ENCODE measurements at places on chromosomes 4 and X.

DNA sequence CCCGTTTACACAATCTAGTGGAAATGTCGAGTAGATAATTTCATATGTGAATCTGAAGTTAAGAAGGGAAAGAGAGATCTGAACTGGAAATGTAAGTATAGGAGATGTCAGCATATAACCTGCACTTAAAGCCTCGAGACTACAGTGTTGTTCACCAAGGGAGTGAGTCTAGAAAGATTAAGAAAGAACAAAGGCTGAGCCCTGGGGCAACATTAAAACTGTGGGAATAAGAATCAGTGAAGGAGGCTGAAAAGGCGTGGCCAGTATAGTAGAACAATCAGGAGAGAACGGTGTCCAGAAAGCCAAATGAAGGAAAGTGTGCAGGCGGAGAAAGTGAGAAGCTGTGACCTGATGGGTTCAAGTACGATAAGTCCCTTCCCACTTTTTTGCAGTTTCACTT is 118.8 kb upstream of the TENM3 start:
- DNase-seq = no peak

GRCh38 chr4:123444290-123444731 is 47.7 kb downstream of the SPRY1 start:
- DNase-seq = peak; percentile 94

DNA sequence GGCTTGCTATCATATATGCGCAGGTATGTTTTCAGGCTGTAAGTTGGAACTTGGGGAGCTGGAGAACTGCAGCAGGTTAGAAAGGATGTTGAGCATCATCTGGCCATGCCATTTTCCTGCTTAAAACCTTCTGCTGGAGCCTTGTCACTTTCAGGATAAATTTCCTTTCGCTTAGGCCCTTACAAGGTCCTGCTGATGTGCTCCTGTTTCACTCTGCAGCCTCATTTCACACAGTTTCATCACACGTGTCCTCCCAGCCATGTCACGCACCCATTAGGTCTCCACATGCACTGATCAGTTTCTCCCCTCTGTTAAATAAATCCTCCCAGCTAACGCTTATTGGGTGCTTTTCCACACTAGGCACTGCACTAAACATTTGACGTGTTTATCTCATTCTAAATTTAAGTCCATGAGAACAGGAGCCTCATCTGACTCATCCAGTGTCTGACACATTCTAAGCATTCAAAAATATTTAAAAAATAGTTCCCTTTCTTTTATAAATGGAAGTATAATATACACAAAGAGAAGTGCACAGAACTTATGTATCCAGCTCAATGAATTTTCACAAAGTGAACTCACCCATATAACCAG is 14.5 kb downstream of the SOD3 start:
- no peak for DNase-seq

GRCh38 chrX:153875391-153876111 is 10.4 kb downstream of the L1CAM start:
- peak; percentile 66 for DNase-seq

DNA sequence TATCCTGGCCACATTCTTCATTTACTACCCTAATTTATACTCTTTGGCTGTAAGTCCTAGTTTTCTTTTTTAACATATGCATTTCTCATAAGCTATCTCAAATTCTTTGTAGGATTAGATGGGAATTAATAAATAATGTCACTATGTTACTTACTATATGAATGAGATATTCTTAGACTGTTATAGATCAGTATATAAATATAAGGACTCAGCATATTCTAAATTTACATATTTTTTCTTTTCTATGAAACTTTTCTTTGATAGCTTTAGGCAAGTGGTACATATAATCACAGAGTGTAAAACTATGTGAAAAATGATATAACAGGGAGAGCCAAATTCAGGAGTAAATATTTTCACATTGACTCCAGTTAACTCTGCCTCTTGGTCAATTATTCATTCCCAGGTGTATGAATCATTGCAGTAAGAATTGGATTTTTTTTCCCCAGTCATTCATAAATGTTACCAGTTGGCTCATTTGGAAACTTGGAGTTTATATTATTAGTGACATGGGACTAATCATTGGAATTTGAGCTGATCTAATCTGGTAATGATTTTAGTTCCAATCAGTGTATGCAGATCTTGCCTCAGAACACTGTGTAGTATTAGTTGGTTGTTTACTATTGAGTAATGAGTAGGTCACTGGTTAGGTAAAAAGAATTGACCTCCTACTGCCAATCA is 25.3 kb downstream of the FHIP1A start:
- DNase-seq = no peak

- no peak for DNase-seq
Measured at GRCh38 chr4:186904101-186904500, 180.4 kb upstream of the FAT1 start.

DNA sequence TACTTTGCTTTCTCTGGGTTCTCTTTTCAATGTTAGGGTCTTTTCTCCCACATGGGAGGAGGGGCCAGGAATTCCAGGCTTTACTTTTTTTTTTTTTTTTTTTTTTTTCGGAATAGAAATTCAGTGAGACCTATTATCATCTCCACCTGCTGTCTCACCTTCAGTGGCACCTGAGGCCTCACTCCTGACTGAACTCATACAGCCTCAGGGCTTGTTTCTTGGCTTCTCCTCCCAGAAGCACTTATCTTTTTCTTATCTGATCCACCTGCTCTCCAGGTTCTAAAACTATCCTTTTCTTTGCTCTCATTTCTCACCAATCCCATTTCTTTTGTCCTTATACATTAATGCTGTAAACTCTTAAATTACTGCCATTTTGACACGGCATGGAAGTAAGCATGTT is 117.3 kb upstream of the PPP3CA start:
- no peak for DNase-seq

DNA sequence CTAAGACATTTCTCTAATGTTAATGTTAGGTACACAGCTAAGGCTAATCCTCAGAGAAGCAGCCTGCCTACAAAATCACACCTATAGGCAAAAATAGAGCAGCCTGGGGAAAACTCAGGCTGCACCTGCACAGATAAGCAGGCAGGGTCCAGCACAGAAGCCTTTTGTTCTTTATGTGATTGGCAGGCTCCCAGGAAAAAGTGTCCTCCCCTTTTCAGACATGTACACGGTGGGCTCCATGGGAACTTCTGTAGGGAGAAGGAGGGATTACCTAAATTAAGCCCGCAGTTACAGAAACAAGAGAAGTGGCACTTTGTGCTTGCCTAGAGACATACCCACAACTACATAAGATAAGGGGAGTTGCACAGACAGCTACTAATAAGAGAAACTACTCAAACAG is 4.0 kb upstream of the HSPA4L start:
- no peak for DNase-seq

DNA sequence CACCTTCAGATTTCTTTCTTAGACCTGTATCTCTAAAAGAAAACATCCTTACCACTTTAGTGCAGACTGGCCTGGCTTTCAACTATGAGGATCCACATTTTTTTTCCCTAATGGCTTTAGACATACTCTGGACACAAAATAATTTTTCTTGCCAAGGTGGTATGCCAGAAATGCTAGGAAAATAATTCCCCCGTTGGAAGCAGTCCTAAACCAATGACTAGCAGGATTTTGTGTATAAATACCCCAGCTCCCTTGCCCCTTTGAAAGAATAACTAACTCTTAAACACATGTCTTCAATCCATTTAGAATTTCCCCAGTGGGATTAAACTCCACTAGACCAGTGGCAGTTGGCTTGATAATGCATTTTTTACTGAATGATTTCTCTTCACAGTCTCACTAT is 500.5 kb upstream of the FTHL17 start:
- DNase-seq = no peak

GRCh38 chr4:187309456-187309855 is 585.8 kb upstream of the FAT1 start:
- DNase-seq = no peak

DNA sequence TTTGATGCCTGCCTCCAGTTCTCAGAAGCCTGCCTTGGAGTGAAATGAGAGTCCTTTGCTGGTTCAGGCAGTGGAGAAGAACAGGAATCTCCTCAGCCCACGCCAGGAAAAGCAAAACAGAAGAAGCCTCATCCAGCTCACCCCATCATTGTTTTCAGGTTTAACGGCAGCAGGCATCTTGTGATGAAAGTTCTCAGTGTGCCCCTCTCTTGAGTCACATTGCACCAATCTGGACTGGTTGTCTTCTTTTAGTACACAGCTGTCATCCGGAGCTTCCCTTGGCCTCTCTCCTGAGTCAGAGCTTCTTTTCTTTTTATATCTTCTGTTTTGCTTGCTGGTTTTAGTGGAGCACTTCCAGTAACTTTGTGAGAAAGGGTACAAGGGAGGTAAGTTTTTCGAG is 50.9 kb downstream of the TSPAN7 start:
- DNase-seq = no peak

DNA sequence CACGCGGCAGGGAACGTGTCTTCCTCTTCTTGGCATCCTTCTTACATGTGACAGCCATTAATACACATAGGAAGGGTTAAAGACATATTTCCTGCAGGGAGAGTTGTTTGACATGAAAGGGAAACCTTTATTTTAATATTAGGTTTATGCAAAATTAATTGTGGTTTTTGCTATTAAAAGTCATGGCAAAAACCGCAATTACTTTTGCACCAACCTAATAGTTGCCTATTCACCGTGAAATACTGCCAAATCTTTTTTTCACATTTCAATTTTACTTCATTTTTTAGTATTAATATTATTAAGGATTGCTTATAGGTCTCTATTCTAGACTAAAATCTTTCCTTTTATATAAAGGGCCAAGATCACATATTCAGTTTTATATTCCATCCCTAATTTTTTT is 230.4 kb upstream of the PITX2 start:
- DNase-seq = no peak

GRCh38 chr4:61202638-61203435 is 2.7 kb downstream of the ADGRL3 start:
- DNase-seq = peak; percentile 4

GRCh38 chr4:25760518-25761157 is 102.2 kb downstream of the SEL1L3 start:
- DNase-seq = peak; percentile 80

DNA sequence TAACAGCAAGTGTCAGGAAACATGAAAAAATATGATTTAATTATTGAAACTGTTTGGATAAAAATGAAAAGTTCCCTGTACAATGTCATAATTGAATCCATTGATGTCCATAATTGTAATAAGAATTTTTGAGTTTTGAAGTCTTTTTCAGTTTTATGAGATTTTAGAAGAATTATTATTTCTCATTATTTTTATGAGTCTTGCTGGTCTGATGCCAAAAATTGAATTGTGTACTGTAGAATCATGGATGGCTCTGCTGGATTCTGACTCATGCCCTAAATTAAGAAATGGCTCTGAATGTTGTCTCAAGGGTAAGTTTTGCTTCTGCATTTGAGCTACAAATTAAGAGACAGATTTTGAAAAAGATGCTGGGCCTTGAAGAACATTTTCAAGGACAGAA is 132.8 kb upstream of the MAP9 start:
- no peak for DNase-seq

GRCh38 chr4:85673540-85673939 is 198.6 kb downstream of the ARHGAP24 start:
- DNase-seq = no peak

GRCh38 chr4:21451032-21451431 is 497.5 kb downstream of the KCNIP4 start:
- no peak for DNase-seq

DNA sequence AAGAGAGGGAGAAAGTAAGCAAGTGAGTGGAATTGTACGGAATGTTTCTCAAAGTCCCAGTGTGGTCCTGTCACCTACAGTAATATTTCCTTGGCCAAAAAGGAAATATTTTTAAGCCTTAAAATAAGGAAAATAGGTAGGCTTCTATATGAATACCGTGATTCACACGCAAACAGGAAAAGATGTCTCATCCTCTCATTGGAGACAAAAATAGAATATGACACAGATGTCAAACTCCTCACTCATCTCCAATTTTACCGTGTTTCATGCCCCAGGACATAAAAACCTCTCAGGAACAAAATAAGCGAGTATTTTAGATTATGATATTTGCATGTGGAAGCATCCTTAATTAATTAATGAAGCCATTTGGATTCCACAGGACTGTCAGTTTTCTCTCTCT is 1269.5 kb downstream of the RAPGEF2 start:
- no peak for DNase-seq

GRCh38 chrX:130944230-130944629 is 41.2 kb upstream of the ENOX2 start:
- no peak for DNase-seq

DNA sequence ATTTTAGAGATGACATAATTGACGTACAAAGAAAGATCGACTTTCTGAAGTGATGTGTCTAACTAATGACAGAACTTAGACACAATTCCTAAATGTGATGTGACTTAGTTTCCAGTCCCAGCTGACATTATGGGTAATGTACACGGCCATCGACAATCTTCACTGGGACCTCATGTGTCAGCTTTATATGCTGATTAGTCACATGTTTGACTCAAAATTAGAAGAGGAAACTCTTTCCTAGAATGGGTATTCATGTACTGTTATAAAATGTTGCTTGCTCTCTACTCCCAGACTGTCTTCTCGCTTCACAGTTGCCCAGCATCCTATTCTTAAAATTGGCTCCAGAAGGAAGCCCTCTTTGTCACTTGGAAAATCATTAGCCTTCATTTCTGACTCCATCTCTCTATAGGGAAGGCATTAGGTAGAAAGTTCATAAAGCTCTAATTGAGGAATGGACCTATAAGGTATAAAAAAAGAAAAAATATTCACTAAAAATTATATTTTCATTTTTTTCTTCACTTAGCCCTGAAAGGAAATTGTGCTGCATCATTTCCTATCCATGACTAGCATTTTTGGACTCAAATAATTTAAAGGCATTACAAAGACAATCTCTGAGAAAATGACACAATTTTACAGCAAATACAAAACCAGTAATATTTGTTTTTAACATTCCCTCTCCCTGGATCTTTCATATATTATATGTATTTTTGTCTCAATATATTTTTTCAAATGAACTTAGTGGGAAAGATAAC is 554.6 kb downstream of the INPP4B start:
- DNase-seq = no peak

DNA sequence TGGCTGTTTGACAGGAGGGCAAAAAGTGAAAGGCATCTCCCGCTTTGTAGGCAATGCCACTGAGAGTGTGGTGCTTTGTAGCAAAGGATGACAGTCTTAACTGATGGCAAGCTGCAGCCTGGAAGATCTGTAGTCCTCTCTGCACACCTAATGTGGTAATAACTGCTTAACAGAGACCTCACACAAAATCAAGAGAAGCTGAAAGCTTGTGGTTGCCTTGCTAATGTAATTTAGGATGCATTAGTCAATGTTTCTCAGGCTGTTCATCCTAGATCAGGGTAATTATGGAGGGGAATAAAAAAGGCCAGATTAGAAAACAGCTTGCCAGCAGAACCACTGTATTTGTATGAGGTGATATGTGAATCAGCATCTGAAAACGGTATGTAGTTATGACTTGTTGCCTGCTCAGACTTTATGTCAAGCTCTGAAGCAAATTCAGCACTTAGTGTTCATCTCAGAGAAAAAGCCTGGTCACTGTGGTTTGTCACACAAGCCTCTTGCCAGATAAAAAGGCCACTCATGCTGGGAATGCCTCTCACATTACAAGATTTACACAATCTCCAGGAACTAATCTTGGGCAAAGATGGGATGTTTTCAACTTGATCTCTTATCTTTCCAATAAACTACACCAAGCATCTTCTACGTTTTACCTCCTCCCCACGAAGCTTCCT is 130.8 kb downstream of the ENOX2 start:
- peak; percentile 52 for DNase-seq

GRCh38 chr4:29047341-29048041 is 1672.7 kb upstream of the PCDH7 start:
- DNase-seq = no peak

Data from hematopoietic multipotent progenitor cell treated with erythropoietin and hydrocortisone succinate and interleukin-3 and kit ligand, for 4 days (in vitro differentiated cells).